ENCODE measurements at places on chromosomes 3 and 15.

DNA sequence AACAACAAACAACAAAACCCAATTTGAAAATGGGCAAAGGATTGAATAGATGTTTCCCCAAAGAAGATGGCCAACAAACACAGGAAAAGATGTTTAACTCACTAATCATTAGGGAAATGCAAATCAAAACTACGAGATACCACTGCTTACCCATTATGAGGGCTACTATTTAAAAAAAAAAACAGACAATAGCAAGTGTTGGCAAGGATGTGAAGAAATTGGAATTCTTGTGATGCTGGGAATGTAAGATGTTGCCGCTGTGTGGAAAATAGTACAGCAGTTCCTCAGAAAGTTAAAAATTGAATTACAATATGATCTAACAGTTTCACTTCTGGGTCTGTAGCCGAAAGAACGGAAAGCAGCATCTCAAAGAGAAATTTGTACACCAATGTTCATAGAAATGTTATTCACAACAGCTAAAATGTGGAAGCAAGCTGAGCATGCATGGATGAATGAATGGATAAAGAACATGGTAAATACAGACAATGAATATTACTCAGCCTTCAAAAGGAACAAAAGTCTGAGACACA, 121.9 kb downstream of the CHSY1 start:
- H3K27ac ChIP-seq, result no peak overlapping the region
- H3K27me3 ChIP-seq, result no peaks in the 10 kb centered on the region
- H3K36me3 ChIP-seq, result no peaks in the 10 kb centered on the region

- H3K27ac ChIP-seq, result no peak within 1 kb of the TSS
- H3K36me3 ChIP-seq, result no peaks in the 10 kb centered on the region
- peaks cover 3% of the 10 kb centered on the region for H3K4me1 ChIP-seq
- DNase-seq, result peak; percentile 63
- peaks cover 5% of the 10 kb centered on the region for H3K27me3 ChIP-seq
Observed at GRCh38 chr15:69014454-69014853, at the start of gene NOX5. Gene NOX5 (plus strand): TSS chr15:69014695. CDS start chr15:69014736, 41 bp downstream.

DNA sequence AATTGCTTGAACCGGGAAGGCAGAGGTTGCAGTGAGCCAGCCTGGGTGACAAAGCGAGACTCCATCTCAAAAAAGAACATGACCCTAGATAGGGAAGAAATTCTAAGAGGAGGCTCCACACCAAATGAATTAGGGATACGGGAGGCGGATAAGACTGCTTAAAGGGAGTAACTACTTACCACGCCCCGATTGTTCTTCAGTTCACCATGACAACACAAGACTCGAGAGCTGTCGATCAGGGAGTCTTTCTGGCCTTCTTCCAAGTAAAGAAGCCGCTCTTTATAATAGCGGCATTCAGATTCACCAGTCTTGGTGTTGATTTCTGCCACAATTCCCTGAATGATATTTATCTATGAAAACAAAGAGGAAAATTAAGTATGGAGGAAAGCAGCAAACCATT, 53.9 kb upstream of the TASOR start:
- H3K27me3 ChIP-seq, result no peaks in the 10 kb centered on the region
- no peaks in the 10 kb centered on the region for H3K4me1 ChIP-seq
- no peaks in the 10 kb centered on the region for H3K36me3 ChIP-seq
- no peak overlapping the region for H3K27ac ChIP-seq
- DNase-seq, result no peak

DNA sequence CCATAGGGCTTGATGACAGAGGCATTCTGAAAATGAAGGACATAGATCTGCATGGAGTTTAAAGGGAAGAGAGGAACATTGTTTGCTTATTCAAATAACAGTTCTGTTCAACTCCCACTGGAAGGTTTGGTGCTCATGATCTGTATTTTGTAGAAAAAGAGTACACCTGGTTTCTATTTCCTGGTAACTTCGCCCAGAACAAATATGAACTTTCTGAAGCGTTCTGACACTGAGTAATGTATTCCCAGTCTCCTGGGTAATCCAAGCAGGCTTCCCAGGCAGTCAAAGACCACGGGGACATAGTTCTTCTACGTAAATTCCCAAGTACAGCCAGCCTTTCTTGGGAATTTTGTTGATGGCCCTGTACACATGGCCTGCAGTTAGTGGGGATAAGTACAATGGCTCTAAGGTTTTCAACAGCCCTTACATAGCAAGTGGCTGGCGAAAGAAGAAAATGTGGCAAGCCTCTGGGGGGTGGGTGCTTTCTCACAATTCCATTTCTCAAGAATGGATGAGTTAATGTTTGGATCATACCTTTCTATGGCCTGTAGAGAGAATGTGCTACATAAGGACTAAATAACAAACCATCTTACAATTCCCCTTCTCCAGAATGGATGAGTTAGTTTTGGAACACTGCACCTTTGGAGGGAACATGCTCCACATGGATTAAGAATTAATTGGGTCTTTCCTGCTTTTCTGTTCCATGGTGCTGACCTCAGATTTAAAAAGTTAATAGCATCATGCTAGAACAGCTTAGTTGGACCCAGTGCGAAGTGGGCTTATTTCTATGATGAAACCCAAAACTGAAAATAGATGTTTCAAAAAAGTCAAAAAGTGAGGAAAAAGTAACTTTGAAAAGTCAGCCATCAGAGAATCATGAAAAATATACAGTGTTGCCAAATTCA, 52.7 kb downstream of the COL6A6 start:
- no peaks in the 10 kb centered on the region for H3K4me1 ChIP-seq
- H3K4me3 ChIP-seq, result no peak overlapping the region
- no peaks in the 10 kb centered on the region for H3K36me3 ChIP-seq

- no peaks in the 10 kb centered on the region for H3K36me3 ChIP-seq
- peaks cover 4% of the 10 kb centered on the region for H3K4me1 ChIP-seq
- DNase-seq, result no peak
- H3K4me3 ChIP-seq, result no peak overlapping the region
- H3K27ac ChIP-seq, result no peak overlapping the region
Observed at GRCh38 chr15:63178034-63178433, 11.4 kb upstream of the RAB8B start.

DNA sequence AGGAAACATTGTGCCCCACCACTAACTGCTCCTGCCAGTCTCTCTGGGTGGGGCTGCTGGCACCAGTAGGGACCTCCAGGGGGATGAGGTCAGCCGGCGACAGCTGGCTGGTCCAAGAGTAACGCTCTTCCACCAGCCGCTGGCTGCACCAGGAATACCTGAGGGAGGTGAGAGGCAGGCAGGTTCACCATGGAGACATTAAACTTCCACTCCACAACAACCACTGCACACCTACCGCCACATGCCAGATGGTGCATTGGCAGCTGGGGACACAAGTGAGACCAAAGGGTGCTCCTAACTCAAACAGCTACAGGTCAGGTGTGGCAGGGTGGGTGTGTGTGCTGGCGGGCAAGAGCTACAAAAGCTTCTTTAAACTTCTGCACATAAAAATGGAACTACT, 4.5 kb downstream of the POLG start:
- H3K4me3 ChIP-seq, result no peak overlapping the region
- no peak overlapping the region for H3K27ac ChIP-seq
- no peaks in the 10 kb centered on the region for H3K27me3 ChIP-seq
- no peak for DNase-seq
- H3K4me1 ChIP-seq, result peaks cover 25% of the 10 kb centered on the region

DNA sequence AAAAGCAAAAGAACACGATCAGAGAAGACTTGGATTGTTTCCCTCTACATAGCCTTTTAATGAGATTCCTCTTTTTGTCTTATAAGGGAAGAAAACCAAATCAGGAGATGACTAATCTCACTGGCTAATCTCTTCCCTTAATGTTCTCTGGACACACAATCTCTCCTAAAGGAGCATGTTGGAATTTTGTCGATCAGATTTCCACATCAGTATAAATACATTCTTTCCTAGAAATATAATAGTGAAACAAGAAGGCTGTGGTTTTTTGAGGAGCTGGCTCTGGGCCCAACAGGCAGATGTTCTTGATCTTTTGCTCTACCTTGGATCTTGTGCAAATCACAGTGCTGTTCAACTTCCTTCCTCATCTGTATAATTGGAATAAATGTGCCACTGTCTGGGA, 94.0 kb downstream of the GTPBP8 start:
- peak; percentile 61 for DNase-seq
- H3K27me3 ChIP-seq, result peaks cover 4% of the 10 kb centered on the region
- no peaks in the 10 kb centered on the region for H3K36me3 ChIP-seq
- H3K27ac ChIP-seq, result no peak overlapping the region
- no peaks in the 10 kb centered on the region for H3K4me1 ChIP-seq

DNA sequence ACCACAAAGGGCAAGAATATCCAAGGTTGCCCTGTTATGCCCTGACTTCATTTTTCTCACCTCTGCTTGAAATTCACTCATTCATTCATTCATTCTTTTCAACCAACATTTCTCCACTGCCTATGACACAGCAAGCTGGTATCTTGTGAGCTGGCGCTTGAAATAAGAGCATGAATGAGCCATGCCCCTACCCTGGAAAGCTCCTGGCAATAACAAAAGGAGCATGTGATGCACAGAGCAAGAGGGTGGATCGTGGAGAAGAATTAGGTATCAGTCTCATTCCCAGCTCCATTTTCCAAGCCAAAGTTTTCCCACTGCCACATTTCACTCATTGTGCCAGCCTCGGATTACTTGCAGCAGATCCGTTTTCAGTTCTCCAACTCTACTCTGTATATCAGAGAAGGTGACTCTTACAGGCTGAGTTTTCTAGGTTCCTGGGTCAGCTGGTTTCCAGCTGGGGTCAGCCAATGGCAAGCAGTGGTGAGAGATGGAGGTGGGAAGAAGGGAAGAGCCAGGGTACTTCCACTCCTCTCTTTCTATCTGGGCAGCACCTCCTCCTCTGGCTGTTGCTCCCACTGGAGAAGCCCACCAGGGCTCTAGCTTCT, 144.8 kb downstream of the SUCLG2 start:
- no peaks in the 10 kb centered on the region for H3K4me1 ChIP-seq
- H3K4me3 ChIP-seq, result no peak overlapping the region
- DNase-seq, result peak; percentile 7
- H3K27ac ChIP-seq, result no peak overlapping the region
- no peaks in the 10 kb centered on the region for H3K27me3 ChIP-seq

DNA sequence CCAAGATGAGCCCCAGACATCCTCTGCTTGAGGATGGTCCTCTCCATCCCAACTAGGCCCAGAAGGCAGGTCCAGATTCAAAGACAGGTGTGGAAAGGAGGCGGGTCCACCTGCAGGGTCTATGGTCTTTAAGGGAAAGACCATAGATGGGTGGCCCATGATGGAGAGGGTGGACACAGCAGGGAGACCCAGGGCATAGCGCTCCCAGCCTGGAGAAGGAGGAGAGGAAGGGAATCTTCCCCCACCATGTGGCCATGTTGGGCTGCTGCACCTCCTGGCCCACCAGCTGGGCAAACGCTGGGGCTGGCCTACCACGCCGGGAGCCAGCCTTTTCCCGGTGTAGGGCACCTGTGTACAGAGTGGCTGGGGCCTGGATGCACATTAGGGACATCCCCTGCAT, 265.2 kb upstream of the TLE3 start:
- no peaks in the 10 kb centered on the region for H3K4me1 ChIP-seq
- H3K27ac ChIP-seq, result no peak overlapping the region
- H3K4me3 ChIP-seq, result no peak overlapping the region
- peaks cover 17% of the 10 kb centered on the region for H3K27me3 ChIP-seq
- peak; percentile 55 for DNase-seq
- H3K36me3 ChIP-seq, result no peaks in the 10 kb centered on the region

DNA sequence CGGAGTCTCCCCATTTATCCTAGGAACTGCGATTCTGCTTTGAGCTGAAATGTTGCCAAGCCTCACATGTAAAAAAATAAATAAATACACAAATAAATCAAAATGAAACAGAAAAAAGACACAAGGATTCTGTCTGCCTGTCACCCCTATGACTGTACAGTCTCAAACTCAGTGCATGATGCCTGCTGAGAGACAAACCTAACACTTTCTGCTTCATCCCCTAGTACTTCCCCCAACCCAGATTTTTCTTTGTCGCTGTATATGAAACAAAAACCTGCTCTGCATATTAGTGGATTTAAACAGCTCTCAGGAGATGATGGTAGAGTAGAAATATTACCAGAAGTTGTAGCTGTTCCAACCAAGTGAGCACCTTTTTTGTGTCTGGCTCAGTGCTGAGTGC, 530.7 kb upstream of the CFAP20DC start:
- H3K27me3 ChIP-seq, result no peaks in the 10 kb centered on the region
- no peaks in the 10 kb centered on the region for H3K4me1 ChIP-seq
- no peak for DNase-seq
- H3K36me3 ChIP-seq, result no peaks in the 10 kb centered on the region
- no peak overlapping the region for H3K4me3 ChIP-seq

- H3K4me1 ChIP-seq, result no peaks in the 10 kb centered on the region
- H3K27ac ChIP-seq, result no peak overlapping the region
- peaks cover 5% of the 10 kb centered on the region for H3K36me3 ChIP-seq
- H3K27me3 ChIP-seq, result no peaks in the 10 kb centered on the region
- no peak overlapping the region for H3K4me3 ChIP-seq
- no peak for DNase-seq
Observed at GRCh38 chr3:114582929-114583328, 289.1 kb downstream of the TIGIT start.

- DNase-seq, result no peak
- H3K4me1 ChIP-seq, result no peaks in the 10 kb centered on the region
- H3K27ac ChIP-seq, result no peak overlapping the region
- no peak overlapping the region for H3K4me3 ChIP-seq
- no peaks in the 10 kb centered on the region for H3K36me3 ChIP-seq
Observed at GRCh38 chr3:46359733-46360493, 6.0 kb downstream of the CCR2 start.

DNA sequence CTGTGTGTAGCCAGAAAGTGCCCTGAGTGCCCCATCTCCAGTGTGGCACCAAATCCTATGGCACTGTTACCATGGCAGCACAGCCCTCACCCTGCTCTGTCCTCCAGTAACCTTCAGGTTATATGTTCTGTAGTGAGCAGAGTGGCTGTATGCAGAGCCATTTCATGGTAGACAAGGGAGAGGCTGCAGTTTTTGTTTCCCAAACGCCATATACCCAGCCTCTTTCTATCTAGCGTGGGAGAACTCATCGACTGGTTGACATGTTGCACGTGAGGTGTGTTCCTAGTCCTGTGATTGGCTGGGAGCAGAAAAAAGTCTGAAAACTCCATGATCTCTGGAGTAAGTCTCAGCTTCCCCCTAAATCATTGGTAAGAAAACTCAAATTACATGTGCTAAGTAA, 2.0 kb downstream of the SIDT1 start:
- H3K27me3 ChIP-seq, result peaks cover 63% of the 10 kb centered on the region
- H3K27ac ChIP-seq, result no peak overlapping the region
- H3K36me3 ChIP-seq, result no peaks in the 10 kb centered on the region
- H3K4me3 ChIP-seq, result no peak overlapping the region
- peaks cover 11% of the 10 kb centered on the region for H3K4me1 ChIP-seq

GRCh38 chr3:195224980-195225580, 45.9 kb downstream of the XXYLT1 start:
- DNase-seq, result no peak
- H3K27ac ChIP-seq, result no peak overlapping the region
- H3K4me3 ChIP-seq, result no peak overlapping the region
- peaks cover 13% of the 10 kb centered on the region for H3K36me3 ChIP-seq
- H3K27me3 ChIP-seq, result no peaks in the 10 kb centered on the region
- H3K4me1 ChIP-seq, result peaks cover 12% of the 10 kb centered on the region

DNA sequence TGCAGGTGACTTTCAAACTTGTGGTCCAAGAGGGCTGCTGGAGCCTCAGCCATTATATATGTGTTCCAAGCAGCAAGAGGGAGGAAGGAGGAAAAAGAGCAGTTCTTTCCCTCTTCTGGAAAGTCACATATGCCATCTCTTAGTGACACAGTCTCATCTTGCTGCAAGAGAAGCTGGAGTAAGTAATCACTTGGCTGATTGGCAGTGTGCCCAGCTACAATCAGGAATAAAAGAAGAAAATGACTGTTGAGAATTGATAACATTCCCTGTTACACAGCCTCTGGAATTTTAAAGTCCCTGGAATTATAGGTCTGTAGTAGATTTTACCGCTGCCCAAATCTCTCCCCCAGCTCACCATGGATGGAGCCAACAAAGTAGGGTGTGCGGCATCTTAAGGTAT, 31.4 kb upstream of the LYZL4 start:
- DNase-seq, result no peak
- H3K4me3 ChIP-seq, result no peak overlapping the region
- H3K27ac ChIP-seq, result no peak overlapping the region
- H3K27me3 ChIP-seq, result peaks cover 44% of the 10 kb centered on the region

All from mesenchymal stem cell (in vitro differentiated cells and primary cell).